ENCODE measurements at places on chromosomes 1 and 21.

- no peak for DNase-seq
These were observed 165.0 kb downstream of the ETS2 start for GRCh38 chr21:38970765-38971164.

DNA sequence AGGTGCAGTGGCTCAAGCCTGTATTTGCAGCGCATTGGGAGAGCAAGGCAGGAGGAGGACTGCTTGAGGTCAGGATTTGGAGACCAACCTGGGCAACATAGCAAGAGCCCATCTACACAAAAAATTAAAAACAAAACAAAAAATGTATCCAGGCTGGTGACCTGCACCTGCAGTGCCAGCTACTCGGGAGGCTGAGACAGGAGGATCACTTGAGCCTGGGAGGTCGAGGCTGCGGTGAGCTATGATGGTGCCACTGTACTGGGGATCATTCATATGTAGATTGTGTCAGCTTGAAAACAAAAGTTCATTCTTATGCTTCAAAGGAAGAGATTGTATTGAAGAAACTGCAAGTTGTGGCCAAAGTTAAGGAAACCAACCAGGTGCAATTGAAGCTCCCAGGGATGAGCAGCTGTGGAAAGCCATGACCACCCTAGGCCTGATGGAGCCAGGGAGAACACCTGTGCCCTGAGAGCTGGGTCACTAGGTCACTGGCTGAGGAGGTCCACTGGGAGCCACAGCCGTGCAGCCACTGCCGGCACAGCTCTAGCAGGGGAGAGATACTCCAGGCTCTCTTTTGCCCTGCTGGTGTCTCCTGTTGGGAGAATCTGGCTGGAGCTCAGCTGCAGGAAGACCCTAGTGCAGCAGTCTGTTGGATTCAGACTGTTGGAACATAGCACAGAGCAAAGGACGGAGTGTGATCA is 13.3 kb upstream of the BRWD1 start:
- no peak for DNase-seq

DNA sequence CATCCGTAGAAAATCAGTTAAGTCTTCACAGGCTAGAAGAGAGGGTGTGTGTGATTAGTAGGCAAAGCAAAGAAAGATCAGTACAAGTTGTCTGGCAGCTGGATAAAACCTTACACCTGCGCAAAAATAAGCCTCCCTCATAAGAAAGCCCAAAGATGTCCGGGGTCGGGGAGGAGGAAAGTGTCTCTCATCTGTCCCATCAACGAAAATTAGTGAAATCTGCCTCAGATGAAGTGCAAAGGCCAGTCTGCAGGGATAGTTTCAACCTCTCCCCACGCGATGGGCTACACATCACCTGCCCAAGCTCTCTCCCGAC is 333.9 kb downstream of the SRGAP2C start:
- DNase-seq = no peak

- no peak for DNase-seq
These were observed 11.0 kb upstream of the PEAR1 start for GRCh38 chr1:156882543-156882942.

- no peak for DNase-seq
These were observed 1.8 kb downstream of the BARHL2 start for GRCh38 chr1:90715309-90715708.

- DNase-seq = no peak
These were observed 47.6 kb downstream of the PIK3R3 start for GRCh38 chr1:46084553-46085451.

DNA sequence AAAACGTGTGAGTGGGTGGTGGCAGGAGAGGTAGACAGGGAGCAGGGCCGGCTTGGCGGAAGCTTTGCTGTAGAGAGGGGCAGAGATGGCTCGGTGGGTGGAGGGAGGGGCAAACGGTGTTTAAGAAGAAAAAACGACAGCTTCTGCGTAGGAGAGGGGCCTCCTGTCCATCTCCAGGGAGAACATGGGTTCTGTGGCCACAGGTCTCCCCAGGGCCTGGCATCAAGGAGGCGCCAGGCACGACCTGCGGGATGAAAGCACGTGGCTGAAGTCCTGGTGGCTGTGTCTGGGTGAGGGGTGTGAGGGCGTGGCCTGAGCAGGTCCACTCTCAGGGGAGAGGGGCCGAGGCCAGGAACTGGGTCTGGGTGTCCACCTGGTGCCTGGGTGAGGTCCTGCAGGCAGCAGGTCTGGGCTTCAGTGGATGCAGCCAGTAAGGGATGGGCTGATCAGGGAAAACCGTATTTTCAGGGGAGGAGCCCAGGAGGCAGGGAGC is 940 bp upstream of the PRKCZ start:
- no peak for DNase-seq

All from right renal pelvis (tissue), 4 donors.